ENCODE measurements at places on chromosomes 12 and 14.
A peak's percentile ranks its signal among the peaks of the same experiment; 100 is the strongest.

GRCh38 chr14:68768316-68768715 lies 24.6 kb downstream of the ZFP36L1 start:
- DNase-seq, result no peak

- DNase-seq, result no peak
Observed at GRCh38 chr12:97203408-97203807, 259.2 kb upstream of the RMST start.

DNA sequence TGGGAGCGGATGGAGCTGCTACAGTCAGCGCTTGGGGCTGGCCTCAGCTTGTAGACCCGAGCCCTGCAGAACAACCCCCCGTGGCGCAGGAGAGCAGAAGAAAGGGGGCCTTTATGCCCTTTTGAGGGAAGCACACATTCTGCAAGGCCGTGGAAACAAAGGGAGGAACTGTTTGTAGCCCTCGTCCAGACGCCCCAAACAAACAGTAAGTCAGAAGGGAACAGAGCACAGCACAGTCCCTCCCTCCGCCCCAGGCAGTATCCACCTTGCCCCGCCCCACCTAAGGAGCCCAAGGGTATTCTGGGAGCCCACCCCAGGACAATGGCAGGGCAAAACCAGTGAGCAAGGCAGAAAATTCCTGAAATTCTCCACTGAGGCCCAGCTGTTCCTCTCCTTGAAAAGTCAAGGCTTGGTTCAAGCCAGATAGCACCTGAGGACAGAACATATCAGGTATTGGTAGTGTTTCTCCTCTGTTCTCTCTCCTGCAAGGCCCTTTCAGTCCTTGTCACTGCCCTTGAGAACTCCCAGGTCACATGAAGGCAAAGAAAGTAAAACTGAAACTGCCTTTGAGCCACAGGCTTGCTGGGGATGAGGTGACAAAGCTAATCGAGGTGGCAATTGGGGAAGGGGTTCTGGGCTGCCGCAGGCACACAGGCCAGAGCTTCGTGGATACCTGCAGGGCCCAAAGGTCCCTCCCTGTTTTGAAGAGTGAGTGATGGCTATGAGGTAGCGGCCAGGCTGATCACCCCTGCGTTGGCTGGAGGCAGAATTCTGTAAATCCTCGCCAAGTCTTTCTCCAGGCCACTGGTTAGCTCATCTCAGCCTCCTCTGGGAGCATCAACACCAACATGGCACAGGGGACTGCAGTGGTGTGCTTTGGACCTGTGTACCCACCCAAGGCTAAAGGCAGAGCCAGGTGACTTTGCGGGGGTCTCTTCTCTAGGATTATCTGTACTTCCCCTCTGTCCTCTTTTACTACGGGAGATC lies 499 bp downstream of the DGLUCY start:
- DNase-seq, result peak; percentile 53

GRCh38 chr14:105325716-105326567 lies 11.4 kb downstream of the PACS2 start:
- no peak for DNase-seq

- no peak for DNase-seq
Observed at GRCh38 chr14:71183876-71184689, 276.8 kb downstream of the PCNX1 start.

DNA sequence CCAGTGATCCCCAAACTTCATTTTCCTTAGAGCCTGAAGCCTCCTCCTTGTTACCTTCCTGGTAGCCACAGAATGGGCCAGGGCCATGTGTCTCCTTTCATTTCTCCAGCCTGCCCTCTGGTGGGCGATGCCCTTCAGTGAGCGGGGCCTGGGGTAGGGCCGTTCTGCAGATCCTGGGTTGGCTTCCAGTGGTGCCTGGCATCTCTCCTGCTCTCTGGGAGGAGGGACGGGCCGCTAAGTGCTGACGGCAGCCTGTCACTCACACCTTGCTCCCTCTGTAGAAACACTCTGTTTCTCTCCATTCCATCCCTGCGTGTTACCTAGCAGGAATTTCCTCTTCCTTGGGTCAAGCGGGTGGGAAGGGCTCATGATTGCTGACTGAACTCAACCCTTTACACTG lies 232.1 kb downstream of the CACNA1C start:
- DNase-seq, result peak; percentile 80

DNA sequence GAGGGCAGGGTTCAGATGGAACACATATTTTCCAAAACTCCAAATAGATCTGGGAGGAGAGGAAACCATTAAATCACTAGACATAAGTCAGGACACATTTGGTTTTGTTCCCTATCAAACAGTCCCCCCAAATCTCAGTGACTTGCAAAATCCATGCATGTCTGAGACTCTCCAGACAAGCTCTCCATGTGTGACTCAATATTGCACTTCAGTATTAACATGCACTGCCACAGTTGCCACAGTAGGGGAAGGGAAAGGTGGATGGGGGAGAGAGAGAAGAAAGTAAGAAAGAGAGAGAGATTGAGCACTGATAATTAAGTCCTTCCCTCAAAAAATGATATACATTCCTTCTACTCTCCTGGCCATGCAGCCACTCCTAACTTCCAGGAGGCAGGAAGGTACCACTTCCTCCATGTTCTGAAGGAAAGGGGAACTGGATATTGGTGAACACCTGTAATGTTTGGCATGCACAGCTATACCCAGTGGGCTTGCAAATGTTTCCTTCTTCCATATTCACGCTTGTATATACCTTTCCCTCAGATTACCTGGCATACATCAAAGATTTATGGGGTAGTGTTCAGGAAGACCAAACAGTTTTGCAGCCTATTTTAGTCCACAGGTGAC lies 310.0 kb downstream of the ZFP36L1 start:
- no peak for DNase-seq

GRCh38 chr14:38016497-38016896 lies 191.2 kb upstream of the SSTR1 start:
- no peak for DNase-seq

- DNase-seq, result no peak
Observed at GRCh38 chr12:75419841-75420240, 29.0 kb downstream of the GLIPR1L2 start.

DNA sequence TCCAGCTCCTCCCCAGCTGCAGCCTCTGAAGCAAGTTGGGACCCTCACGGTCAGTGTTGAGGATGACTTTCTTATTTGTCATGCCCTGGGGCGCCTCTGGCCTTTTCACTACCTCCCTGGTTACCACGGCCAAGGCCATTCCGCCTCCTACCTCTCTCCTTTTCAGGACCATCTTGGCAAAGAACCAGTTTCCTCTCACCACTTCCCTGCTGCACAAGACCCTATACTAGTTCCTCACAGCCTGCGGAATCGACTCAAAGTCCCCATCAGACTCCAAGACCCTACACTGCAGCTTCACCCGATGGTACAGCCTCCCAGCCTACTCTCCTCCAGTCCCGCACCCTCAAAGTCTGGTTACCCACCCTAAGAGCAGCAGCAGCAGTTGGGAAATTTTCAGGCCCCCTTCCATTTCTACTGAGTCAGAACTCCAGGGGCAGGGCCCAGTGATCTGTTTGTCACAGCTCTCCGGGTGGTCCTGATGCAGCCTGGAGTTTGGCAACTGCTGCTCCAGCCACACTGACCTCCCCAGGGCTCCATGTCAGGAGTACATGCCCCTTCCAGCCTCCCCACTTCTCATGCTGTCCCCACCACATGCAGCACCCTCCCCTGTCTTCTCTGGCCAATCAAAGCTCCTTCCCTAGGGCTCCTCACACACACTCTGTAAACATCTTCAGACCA lies 5.4 kb downstream of the VWF start:
- DNase-seq, result no peak

DNA sequence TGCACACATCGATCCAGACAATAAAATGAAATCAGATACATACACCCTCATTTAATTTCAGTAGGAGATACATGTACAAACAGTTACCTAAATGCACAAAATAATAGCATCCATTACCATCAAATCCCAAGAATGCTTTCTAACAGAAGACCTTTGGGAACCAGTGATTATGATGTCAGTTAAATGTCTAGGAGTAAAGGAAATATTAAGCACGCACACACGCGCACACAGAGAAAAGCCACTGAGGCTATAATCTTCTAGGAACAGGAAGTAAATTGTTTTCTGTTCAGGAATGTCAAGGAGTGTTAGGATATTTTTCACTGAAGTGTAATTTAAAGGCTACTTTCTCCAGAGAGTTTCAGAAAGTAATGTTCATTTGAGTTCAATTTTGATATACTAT lies 250.1 kb downstream of the MDGA2 start:
- no peak for DNase-seq

DNA sequence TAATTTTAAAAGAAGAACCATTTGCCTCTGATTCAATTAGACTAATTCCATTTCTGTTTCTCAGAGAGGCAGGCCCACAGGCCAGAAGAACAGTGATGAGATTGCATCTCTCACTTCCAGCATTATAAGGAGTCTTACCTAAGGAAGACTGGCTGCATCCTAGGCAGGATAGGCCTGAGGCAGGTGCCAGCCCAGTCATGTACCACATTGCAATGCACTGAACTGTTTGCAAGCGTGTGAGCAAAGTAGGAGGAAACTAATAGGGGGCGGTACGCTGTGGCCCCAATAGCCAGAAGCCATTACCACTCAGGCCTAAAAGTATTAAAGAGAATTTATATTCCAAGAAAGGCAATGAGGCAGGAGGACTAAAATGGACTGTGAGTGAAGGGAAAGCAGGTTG lies 12.1 kb upstream of the CNIH1 start:
- DNase-seq, result no peak

Data from lung (tissue), 17 donors.